HS-27A (cell line): ENCODE measurements at places on chromosomes 16 and 17.

GRCh38 chr16:10067406-10067805 is 114.8 kb downstream of the GRIN2A start:
- DNase-seq, result no peak

DNA sequence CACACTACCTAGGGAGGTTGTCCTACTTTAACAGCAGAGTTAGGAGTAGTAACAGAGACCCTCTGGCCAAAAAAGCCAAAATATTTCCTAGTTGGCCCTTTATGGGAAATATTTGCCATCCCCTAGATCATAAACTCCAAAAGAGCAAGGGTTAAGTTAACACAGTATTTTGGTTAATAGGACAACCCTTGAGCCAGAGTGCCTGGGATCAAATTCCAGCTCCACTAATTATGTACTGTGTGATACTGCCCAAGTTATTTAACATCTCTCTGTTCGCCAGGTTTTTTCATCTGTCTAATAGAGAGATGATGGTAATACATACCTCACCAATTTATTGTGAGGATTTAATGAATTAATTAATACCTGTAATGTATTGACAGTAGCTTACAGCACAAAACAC is 767.4 kb downstream of the KCNJ2 start:
- no peak for DNase-seq

DNA sequence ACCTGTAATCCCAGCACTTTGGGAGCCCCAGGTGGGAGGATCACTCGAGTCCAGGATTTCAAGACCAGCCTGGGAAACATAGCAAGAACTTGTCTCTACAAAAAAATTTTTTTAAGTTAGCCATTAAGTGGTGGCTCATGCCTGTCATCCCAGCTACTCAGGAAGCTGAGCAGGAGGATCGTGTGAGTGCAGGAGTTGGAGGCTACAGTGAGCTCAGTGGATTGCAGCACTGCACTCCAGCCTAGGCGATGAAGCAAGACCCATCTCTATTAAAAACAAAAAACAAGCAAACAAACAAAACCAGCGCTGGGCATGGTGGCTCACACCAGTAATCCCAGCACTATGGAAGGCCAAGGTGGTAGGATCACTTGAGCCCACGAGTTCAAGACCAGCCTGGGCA is 38.0 kb downstream of the HEATR3 start:
- DNase-seq, result no peak

DNA sequence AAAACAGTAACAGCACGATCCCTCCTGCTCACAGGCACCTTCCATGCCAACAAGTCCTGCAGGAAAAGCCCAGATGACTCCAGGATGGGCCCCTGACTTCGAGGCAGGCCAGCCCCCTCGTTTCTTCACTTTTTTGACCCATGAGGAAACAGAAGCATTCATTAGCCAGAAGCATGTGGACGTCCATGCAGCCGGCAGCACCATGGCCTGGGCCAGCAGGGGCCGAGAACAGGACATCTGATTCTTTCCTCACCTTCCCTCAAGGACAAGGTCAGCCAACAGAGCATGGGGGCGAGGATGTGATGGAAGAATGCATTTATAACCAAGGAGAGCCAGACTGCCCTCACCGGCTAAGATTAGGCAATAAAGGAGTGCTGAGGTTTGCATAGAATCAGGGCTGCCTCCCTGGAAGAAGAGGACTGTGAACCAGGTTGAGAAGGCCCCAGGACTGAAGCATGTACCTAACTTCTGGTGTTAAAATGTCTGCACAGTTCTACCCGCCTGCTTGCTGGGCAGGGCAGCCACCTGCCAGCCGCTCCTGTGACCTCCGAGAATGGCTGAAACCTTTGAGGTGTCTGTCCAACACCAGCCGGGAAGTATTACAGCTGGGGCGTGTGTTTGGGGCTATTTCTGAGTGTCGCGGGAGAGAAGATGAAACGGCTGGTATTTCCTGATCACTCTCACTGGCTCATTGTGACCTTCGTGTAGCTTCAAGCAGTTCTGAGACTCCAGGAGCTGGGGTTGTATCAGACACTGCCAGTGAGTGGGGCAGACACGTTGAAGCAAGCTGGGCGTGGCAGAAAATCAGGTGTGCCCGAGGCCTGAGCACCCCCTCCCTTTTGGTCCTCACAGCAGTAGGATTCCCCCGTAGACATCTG is 94.0 kb upstream of the TNRC6C start:
- DNase-seq, result no peak

DNA sequence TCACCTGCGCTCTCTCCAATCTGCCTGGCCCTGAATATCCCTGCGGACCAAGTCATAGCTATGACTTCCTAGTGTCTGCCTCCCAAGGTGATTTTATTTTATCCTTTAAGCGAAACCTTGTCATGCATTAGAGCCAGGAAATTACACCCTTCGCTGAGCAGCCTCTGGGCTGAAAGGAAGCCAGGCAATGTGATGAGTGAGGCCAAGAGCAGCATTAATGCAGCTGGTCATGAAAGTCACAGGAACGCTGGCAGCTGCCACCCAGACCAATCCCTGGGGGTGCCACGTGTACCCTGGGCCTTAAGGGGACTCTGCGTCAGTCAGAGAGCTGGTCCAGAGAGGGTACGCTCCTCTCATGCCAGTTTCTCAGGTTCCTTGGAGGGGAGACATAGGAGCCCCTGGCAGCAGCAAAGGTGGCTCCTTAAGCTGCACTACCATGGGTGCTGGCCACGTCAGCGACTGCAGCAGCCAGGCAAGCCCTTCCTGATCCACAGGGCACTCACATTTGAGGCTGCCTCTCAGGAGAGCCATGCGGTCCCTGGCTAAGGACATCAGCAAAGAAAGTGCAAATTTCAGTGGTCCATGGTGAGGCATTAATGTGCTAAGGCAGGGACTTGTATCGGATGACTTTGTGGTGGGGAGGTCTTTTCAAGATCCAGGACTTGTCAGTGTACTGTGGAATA is 42.7 kb upstream of the WSCD1 start:
- DNase-seq, result no peak

- no peak for DNase-seq
Measured at GRCh38 chr17:34981538-34982241, 1.4 kb downstream of the LIG3 start.

GRCh38 chr17:50316016-50316587 is 29.8 kb upstream of the XYLT2 start:
- DNase-seq, result no peak

DNA sequence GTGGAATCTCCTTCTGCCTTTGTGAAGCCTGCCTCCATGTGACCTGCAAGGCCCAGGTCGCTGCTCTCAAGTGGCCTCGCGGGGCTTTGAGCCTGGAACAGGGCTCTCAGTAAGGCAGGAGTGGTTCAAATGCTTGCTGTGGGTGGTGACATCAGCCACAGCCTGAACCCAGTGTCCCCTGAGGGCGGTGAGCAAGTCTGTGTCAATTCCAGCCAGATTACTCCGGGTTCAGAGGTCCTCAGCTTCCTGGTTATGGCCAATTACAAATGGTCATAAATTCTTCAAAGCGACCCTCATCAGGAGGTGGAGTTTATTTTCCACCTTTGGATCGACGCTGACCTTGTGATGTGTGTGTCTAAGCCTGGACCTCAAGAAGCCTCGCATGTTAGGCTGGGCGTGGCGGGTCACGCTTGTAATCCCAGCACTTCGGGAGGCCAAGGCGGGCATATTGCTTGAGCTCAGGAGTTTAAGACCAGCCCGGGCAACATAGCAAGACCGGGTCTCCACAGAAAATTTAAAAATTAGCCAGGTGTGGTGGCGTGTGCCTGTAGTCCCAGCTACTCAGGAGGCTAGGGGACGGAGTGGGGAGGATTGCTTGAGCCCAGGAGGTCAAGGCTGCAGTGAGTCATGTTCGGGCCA is 17.3 kb downstream of the LGALS3BP start:
- DNase-seq, result no peak

DNA sequence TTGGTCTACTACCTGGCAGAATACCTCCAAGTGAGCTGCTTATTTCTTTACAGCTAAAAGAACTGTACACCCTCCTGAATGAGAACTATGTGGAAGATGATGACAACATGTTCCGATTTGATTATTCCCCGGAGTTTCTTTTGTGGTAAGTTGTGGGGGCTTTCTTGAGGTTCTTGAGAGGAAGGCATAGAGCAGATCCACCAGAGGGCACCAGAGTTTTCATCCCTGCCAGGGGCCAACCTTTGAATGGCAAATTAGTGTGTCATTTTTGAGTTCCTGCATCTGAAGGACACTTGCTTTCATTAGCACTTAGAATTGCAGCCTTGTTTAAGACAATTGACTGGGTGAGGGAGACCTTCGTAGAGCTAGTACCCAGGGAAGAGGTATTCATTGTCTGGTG is 35.0 kb downstream of the NMT1 start:
- no peak for DNase-seq

GRCh38 chr17:62064791-62065563 is at the start of gene MED13:
Gene MED13 (minus strand): TSS chr17:62065278. CDS start chr17:62065205, 73 bp downstream.
- DNase-seq, result no peak

DNA sequence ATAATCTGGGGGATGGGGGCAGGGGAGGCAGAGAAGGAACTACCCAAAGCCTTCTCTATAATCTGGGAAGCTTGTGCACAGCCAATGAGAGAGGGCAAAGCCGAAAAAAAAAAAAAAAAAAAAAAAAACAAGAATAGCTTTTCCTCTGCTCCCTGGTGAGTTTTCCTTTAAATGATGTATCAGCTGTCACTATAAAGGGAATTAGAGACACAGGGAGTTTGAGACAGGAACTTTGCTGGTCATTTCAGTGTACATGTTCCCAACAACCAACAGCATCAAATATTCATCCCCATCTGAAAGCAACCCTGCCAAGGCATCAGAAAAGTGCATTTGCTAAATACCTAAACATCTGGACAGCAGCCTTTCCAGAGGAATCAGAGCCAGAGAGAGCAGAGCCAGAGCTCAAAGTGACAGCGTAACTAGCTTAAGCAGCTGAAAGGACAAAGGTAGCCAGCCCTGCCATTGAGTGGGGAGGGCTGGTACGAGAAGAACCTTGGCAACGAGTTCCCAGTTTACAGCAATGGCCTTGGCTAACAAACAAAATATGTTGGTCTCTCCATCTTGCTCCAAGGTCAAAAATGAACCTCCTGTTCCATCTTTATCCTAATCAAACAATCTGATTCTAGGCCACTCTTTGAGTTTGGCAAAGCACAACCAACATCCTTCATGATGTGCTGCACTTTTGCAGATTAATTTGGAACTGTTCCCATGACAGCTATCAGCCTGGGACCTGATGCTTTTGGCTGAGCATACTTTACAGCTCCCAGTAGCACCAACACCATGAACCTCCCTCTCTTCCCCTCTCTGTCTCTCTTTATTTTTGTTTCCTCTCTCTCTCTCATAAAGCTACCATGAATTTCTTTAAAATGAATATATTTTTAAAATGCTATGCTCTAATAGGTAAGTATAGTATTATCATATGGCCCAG is 143.7 kb upstream of the GNAO1 start:
- DNase-seq, result no peak

DNA sequence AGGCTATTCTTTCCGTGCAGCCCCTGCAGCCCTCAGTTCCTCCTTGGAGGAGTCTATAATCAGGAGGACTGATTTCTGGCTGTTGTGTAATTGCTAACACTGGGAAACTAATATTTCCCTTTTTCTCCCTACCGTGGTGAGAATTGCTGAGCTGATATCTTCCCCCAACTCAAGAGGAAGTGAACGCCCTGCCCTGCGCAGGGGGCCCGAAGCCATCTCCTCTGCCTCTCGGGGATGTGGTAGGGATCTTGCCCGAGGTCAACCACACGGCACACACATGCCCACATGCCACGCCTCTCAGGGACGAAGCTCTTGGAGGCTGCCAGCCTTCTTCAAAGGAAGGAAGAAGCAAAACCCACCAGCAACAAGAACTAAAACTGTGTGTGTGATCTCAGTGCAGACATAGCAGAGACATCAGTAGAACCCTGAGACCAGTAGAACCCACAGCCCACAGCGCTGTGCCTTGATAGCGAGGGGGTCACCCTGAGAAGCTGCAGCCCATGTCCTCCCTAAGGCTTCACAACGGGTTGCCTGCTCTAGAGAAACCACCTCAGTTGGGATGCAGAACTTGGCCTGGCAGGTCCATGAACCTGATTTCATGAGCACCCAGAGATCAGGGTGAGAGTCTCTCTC is 8.9 kb upstream of the ULK2 start:
- DNase-seq, result no peak

DNA sequence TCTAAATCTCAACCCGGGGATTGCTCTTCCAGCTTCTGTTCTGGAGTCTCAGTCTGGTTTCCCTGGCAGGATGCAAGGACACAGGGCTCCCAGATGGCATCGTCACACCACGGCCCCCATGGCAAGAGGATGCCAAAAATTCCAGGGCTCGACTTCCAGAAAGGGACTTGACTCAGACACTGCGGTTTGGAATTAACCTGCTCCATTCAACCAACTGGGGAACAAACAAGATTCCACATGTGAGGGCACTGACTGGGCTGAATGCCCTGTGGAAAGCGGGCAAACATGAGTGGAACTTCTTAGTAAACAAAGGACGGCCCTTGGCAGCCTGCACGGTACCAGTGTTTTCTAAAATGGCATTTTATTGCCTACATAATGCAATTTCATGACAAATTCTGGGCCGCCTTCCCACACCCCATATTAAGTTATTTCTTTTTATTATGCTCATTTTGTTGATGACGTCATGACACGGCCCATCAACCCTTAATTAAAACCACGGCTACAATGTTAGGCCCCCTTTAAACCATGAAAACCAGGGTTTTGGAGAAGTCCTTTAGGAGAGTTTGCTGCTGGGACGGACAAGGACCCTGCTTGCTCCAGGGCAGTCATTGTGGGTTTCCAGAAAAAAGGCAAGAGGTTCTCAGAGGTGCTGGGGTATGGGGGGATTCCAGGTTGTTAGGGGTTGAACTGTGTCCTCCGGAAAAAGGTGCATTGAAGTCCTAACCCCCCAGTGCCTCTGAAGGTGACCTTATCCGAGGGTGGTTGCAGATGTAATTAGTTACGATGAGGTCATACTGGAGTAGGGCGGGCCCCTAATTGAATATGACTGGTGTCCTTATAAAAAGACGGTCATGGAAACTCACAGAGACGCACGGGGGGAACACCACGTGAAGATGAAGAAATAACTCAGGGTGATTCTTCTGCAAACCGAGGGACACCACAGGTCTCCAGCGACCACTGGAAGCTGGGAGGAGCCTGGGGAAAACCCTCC is 205.6 kb downstream of the FOXL1 start:
- DNase-seq, result peak; percentile 54

GRCh38 chr16:15642557-15643047 is 352 bp downstream of the MARF1 start:
- no peak for DNase-seq

DNA sequence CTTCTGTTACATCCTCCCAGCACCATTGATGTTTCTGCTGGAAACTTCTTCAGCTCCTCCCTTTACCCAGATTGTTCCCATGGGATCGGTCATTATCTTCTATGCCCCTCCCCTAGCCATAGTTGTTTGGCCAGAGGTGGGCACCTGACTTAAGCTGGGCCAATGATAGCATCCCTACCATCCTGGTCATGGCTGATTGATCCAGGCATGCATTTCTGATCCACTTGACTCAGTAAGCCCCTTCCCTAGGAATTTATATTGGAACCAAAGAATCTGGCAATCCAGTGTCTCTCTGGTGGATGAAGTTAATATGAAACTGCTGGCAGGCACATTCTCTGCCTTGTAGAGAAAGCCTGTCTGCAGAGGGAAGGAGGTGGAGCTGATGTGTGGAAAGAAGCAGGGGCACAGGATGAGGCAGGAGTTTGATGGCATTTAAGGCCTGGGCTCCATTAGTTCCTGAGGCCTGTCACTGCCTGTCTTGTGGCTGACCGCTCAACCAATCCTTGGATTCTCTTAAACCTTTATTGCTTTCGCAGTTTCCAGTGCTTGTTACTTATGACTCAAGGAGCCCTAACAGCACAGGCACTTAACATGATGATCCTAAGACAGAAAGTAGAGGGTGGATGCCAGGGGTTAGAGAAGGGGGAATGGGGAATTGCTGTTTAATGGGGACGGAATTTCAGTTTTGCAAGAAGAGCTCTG is 152.4 kb downstream of the ABCC12 start:
- no peak for DNase-seq
